ENCODE measurements at places on chromosomes 2 and 18.

DNA sequence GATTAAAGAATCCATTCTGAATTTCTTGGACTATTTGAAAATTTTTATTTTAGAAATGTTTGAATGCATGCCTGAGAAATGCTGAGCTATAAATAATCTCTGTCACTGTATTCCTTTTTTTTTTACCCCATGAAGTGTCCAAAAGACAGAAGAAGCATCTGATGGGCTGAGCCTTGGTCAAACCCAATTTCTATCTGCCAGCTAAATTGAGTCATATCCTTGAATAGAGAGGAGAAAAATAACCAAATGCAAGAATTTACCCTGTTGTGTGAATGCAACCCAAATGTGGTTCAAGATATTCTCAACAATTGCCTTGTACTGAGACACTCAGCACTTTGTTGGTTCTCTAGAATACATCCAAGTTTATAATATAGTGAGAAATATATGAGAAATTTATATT is 223.5 kb downstream of the UBE2E3 start:
- no peak for DNase-seq

DNA sequence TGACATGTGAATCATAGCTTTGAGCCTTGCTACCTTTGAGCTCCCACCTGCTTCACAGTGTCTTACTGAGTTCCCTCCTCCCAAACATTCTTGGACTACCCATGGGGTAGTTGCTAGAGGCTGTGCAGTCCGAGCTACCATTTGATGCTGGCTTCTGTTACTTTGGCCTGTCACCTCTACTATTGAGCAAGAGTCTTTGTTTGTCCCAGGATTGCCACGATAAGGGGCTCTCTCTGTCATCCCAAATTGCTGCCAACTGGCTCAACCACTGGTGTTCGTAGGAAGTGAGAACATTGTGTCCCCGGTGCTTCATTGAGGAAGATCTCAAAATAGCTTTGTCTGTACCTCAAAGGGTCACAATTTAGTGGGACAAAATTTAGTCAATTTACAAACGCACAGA is 59.1 kb upstream of the PAX8 start:
- DNase-seq = no peak

DNA sequence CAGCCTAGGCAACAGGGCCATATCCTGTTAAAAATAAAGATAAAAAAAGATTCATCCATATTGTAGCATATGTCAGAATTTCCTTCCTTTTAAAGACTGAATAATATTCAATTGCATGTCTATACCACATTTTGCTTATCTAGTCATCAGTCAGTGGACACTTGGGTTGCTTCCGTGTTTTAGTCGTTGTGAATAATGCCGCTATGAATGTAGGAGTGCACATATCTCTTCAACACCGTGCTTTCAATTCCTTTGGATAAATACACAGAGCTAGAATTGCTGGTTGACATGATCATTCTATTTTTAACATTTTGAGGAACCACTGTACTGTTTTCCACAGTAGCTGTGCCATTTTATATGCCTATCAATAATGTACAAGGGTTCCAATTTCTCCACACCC is 14.0 kb upstream of the PLB1 start:
- no peak for DNase-seq

- no peak for DNase-seq
Observed at GRCh38 chr18:50494569-50494968, 65.3 kb upstream of the MAPK4 start.

DNA sequence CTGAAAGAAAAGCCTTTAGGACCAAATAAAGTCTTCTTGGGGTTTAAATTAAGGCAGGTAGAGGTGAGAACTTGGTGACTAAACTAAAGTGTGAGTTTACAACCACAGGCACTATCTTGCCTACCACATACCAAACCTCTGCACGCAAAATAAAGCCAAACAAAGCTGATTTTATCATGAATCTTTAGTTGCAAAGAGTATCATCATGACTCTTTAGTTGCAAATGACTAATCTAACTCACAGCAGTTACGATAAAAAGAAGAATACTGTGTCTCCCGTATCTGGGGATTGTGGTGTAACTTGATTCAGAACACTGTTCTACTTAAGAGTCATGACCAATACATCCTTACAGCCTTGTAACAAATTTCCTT is 11.2 kb downstream of the CFAP210 start:
- DNase-seq = no peak

- DNase-seq = no peak
Observed at GRCh38 chr2:16035747-16036745, 95.7 kb downstream of the MYCN start.

DNA sequence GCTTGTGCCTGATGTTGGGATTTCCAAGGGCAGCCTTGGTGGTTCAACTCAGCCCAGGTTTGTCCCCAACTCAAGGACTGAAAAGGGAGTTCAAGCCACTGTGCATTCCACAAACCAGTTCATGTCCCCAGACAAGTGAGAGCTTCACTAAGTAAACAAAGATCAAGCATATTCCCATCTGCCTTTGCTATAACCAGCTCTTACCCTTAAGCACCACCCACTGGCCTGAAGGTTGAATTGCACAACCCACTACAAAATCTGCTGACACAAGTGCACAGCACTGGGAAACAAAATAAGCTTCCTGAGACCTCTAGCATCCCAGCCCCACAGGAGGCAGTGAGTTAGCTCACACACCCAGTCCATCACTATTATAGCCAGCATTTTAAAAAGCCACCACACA is 516.7 kb downstream of the NR4A2 start:
- no peak for DNase-seq

DNA sequence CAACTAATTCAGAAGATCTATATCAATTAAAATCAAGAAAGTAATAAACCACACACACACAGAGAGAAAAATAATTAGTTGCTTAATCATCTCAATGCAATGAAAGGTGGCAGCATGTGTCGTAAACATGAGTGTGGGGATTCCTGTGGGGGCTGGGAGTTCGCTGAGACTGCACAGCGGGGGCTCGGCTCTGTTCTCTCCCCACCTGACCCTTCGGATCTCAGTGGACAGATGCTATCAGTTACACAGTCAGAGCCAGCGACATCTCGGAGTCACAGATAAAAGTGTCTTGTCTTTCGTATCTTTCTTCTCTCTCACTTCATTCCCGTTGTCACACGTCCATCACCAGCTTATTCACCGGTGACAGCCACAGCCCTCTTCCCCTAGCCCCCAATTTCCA is 37.1 kb downstream of the COLEC12 start:
- no peak for DNase-seq

DNA sequence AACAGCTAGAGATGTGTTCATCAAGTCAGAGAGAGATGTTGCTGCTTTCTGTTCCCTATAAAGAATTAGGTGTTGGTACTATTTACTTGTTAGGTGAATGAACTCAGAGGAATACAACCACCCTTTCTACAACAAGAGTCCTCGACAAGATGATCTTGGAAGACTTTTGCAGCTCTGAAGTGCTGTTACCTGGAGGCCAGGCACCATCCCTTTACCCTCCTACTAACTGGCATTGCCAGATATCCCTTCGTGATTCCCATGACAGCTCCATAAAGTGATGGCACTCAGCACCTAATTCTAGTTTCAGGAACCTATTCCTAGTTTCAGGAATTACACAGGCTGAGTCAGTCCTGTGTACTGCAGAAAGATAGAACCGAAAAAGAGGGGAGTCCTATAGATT is 9.9 kb downstream of the ARPC2 start:
- no peak for DNase-seq

Data from SIG-M5 (cell line).